Kidney tubule cell (primary cell): ENCODE measurements at places on chromosomes 6 and 20.

- no peak for DNase-seq
Observed at GRCh38 chr20:29408034-29408695, 1849.3 kb upstream of the DEFB115 start.

- DNase-seq, result no peak
Observed at GRCh38 chr6:14321992-14322772, 204.6 kb downstream of the CD83 start.

GRCh38 chr6:124319410-124319809 lies 515.7 kb downstream of the NKAIN2 start:
- no peak for DNase-seq

DNA sequence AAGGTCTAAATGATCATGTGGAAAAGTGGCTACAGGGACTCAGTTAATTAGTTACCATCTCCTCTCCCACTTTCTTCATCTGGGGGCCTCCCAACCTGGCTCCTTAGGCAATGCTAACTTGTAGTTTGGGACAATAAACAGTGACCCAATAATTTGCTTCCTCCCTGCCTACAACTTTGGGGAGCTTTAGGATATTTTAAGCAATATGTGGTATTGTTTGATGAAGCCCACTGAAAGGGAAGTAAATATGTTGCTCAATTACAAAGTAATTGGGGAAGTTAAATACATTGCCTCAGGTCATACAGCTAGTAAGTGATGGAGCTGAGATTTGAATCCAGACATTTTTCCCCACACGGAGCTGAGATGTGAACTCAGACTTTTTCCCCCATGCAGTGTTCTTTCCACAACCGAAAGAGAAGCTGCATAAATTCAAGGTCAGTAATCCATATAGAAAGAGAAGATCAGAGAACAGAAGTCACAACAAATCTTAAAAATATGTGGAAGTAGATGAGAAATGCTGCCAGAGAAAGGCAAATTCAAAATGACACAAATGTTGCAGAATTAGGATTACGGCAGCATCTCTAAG lies 26.6 kb downstream of the ZHX3 start:
- DNase-seq, result no peak

DNA sequence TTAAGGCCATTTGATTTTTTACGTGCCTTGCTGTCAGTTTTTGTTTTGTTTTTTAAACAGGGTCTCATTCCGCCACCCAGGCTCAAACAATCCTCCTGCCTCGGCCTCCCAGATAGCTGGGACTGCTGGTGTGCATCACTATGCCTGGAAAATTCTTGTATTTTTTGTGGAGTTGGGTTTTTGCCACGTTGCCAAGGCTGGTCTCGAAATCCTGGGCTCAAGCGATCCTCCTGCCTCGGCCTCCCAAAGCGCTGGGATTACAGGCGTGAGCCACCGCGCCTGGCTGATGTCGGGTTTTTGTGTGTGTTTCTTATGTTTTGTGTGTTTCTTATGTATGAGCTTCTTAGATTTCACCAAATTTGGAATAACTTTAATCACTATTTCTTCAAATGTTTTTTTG lies 104.8 kb downstream of the TAF4 start:
- no peak for DNase-seq
